ENCODE measurements at places on chromosomes 7 and 10. TPM values are rescaled to one million over a fixed set of nuclear protein-coding genes. Genes with fewer than 3 reads are reported as not detected.

DNA sequence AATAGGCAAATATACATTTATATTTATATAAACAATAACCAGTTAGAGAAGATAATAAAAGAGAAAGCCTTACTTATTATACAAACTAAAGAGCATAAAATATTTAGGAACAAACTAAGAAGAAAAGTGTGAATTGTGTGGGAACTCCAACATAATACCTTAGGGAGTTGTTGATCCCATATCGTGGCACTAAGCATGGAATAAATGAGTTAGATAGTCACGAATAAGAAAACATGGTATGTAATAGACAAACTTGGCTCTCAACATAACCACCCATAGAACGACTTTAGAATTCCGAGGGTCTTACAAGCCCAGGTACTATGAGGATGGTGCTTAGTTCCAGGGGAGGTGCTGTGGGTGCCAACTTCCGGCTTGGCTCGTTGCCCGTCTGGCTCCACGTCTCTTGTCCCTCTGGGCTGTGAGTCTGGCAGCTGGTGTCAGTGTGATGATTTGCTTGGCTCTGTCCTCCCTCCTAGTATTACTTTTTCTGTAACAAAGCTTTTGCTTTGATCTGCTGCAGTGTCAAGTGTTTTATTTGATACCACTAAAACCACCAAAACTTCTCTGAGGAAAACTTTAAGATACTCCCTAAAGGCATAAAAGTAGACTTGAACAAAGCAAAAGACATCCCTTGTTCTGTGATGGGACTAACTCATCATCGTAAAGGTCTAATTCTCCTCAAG, 9.5 kb upstream of the RBM20 start:
- DNase-seq = no peak

DNA sequence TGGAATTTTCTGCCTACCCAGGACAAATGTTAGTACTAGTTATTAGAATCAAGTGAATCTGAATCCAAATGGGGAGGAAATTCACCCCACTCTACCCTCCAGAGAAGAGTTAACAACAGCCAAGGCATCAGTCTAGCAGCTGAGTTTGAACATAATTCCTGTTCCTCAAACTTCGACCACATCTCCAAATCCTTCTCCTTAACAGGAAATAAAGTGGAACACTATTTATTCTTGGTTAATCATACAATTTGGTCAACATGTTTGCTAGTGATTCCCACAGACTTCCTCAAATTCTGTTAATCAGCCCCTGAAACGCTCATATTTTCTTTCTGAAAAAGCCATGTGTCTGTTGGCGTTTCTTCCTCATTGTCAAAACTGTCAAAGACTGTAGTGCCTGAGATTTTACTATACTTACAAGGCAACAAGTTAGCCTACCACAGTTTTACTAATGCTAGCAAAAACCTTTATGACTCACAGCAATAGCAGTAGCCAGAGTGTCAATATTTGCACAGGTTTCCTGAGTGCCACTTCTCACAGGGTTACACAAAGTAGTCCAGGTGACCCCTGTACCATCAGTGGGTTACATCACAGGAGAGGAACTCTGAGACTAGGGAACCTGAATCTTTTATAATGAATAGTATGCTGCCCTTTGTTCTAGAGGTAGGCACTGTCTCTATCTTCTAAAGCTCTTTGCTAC, 202.9 kb downstream of the GRM3 start:
- peak; percentile 76 for DNase-seq

DNA sequence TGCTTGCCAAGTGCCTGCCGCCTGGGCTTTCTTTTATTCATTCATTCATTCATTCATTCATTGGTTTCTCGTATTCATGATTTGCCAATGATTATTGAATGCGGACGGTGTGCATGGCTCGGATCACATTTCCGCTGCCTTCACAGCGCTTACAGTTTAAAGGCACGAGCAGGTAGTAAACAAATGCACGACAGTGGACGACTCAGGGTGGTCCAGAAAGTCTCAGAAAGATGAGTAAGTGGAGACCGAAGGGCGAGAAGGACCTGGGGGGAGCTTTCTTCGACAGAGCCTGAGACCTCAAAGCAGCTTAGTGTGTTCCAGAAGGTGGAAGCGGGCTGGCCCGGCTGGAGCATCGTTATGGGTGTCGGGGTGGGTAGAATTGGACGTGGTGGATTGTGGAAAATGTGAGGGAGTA, 506 bp downstream of the MCM10 start:
- no peak for DNase-seq

DNA sequence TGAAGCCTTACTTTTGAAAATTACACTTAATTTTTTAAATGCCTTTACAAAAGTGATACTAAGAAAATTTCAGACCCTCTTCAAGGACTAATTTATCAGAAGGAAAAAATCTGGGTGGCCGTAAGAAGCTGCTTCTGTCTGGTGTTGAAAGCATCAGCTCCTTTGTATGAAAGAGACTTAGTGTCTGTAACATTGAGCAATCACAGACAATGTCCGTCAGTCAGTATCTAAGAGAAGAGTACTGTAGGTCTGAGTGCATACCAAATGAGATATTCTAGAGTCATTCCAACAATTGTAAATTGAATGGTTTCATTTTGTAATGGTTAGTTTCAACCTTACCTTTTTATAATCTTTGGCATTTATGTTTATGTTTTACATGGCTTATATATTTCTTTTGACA, 11.1 kb upstream of the MDFIC start:
- no peak for DNase-seq

DNA sequence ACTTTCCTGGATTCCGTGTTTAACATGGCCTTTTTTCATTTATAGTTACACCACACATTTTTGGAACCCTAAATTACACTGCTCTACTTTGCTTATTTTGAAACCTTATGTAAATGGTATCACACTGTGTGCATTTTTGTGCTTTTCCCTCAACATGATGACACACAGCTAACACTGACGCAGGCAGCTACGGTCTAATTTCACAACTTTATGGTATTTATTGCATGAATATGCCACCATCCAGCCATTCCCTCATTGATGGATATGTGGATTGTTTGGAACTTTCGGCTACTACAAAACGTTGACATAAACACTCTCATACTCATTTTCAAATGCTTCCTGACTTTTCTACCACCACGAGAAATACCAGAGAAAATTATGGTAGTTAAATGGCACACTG, 6.9 kb downstream of the PAPOLB start:
- DNase-seq = no peak

- DNase-seq = no peak
Measured at GRCh38 chr7:99032928-99033327, 111.0 kb downstream of the SMURF1 start.

DNA sequence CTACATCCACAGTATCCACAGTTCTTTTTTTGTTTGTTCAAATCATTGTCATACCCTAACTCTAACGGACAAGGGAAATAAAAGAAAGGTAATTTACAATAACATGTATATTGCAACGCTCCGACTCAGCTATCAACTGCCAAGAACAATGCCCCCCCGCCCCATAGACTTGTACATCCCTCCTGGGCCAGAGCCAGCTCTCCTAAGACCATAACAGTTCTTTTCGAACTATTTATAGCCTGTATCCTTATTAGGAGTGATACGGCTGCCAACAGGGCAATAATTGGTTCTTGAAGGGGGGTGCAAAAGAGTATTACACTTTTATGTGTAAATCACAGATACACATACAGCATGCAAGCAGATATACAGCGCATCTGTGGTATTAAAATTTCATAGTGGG, 495.7 kb downstream of the GALNT17 start:
- DNase-seq = no peak

DNA sequence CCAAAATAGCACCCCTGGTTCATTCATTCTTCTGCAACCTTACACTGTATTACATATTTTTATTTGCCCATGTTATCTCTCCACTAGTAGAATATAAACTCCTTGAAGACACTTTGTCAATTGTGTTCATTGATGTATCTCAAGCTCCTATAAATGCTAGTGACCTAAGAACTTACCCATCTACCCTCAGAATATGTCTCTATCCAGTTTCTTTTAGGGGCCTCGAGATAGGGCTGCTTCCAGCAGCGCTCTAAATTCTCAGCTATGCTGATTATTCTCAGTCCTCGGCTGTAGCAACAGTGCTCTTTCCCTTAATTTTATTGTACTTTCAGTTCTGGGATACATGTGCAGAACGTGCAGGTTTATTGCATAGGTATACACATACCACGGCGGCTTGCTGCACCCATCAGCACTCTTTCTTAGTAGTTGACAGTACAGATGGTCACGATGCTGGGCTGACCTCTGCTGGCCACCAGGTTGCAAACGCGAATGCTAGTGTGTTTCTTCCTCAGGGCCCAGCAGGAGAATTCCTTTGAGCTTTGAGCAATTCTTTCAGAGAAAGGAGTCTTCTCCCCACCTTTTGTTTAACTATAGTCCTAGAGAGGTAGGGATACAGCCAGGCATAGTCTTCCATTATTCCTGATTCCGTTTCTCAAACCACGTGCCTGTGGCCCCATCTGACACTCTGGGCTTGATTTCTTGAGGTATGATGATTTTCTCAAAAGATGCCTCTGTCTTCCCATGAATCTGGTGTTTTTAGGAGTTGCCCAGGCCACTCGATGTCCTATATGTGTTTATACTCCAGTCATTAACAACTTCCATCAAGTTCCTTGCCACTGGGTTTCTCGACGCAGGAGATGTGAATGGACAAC, 49.1 kb upstream of the CDC14C start:
- DNase-seq = peak; percentile 82

DNA sequence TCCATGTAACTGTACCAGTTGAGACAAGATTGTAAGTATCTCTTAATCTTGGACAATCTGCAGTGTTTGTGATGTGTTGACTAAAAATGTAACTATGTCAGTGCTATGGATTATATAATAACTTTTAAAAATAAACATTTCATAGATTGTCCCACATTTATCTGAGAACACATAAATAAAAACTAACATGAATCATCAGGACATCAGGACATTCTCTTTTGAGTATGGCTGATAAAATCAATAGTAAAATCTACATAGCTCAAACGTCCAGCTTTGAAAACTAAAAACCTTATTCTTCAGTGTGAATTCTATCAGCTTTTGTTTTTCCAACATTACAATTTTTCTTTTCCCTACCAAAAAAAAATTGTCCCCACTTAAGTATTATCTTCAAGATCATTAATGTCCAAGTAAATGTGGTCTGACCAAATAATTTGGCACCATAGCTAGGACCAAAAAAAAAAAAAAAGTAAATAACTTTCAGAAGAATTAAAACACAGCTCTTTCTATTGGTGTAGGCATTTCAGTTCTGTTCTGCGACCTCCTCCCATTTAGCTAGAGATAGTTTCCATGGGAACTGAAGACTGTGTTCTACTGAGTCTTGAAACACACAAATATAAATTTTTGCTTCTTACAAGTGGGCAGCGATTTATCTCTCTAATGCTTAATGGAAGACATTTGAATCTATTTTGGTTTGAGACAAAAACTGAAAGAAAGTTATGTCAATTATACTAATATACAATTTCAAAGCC, 123.0 kb upstream of the SGCE start:
- DNase-seq = peak; percentile 13

- no peak for DNase-seq
Measured at GRCh38 chr7:15856311-15856710, 169.8 kb upstream of the MEOX2 start.

DNA sequence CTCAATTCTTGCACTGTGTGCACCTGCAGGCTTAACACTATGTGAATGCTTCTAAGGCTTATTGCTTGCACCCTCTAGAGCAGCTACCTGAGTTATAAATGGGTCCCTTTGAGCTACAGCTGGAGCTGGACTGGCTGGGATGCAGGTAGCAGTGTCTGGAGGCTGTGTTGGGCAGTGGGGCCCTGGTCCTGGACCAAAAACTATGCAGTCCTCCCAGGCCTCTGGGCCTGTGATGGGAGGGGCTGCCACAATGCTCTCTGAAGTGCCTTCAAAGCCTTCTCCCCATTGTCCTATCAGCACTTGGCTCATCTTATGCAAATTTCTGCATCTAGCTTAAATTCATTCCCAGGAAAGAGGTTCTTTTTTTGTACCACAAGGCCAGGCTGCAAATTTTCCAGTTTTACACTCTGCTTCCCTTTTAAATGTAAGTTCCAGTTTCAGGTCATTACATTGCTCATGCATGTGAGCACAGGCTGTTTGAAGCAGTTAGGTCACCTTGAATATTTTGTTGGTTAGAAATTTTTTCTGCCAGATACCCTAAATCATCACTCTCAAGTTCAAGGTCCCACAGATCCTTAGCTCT, 26.0 kb downstream of the KBTBD2 start:
- no peak for DNase-seq

DNA sequence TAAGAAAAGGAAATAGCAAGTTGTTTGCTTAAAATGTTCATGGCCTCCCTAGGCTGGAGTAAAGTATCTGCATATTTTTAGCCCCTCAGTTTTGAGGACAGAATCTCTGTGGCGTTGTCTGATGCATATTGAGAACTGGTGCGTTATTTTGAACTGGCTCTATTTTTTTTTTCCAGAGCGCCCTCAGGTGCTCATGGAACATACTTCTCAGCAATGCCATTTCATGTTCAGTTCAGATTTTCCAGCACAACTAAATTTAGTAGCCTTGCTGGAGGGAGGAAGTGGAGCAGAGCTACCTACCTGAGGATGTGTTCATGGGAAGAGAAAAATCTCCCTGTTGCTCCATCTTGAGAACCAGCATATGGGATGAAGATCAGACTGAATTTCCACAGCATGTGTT, 870.5 kb downstream of the LRMDA start:
- DNase-seq = peak; percentile 19

DNA sequence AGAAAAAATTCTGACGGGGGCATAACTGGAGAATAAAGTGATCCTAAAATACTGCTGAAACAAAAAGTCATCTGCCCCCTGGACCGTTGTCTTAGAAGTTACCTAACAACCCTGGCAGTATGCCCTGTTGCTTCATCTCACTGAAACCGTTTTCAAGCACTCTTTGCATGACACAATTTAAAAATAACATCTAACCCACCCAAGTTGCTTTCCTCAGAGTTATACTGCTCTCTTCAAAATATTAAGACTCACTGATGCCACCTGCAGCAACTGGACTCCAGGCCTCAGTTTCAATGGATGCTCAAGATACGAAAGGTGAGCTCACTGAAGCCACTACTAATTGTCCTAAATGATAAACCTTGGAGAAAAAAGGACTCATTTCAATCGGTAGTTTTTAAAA, 57.4 kb downstream of the CDK6 start:
- DNase-seq = no peak

DNA sequence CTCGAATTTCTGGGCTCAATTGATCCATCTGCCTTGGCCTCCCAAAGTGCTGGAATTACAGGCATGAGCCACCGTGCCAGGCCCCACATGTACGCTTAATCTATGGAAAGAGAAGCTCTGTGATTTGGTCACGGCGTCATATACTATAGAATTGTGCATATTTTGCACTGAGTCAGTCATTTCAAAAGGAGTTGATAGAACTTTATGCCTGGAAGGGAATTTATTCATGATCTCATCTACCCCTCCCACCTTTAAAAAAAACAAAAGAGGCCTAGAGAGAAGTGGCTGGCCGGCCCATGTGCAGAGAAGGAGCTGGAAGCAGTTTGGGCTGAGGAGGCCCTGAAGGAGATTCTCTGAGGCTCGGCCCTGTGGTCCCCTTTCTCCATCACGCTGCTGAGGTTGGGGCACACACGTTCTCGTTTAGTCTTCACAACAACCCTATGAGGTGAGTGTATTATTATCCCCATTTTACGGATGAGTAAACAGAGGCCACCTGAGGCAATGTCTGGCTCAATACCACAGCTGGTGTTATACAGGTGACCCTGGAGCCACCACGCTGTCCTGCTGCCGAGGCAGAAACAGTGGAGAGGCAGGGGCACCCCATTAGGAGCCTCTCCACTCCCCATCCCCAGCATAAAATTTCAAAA, 47.2 kb upstream of the ZRANB1 start:
- DNase-seq = no peak

The RNF32 gene
- 2.9 TPM for polyA plus RNA-seq

The CFAP43 gene
- polyA plus RNA-seq = 0.66 TPM

The OR6B1 gene
- polyA plus RNA-seq = not detected

Data from hepatocyte (in vitro differentiated cells).